ENCODE measurements at places on chromosomes 3 and 15.

- no peak for DNase-seq
Measured at GRCh38 chr15:28001641-28002040, 97.5 kb downstream of the OCA2 start.

- DNase-seq, result no peak
Measured at GRCh38 chr3:28286595-28286994, 45.2 kb downstream of the CMC1 start.

GRCh38 chr3:82055792-82056191 is 294.3 kb upstream of the GBE1 start:
- no peak for DNase-seq

DNA sequence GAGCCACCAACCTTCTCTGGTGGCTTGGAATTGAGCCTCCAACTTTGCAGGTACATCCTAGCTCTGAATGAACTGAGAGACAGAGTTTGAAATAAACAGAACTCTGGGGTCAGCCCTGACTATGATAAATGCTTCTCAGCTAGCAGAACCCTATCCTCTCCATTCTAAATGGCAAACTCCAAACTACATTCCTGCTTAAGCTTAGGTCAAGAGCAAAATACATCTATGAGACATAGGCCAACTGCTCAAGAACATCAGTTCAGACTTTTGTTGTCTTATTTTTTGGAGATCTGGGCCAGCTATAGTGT is 1.5 kb upstream of the SH3BP5 start:
- DNase-seq, result no peak

DNA sequence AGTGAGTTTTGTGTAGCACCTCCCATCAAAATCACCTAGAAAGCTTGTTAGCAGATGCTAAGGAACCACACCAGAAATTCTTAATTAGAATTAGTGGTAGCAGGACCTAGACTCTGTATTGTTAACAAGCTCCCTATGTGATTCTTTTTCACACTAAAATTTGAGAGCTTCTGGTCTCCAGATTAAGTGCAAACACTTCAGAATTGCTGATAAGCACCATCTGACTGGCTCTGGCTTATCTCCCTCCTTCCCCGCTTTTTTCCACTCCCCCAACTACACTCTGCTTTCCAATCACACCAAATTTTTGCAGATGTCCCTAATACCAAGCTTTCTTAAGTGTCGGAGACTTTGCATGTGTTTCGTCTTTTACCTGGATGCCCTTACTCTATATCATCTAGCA is 410.1 kb upstream of the DPH6 start:
- DNase-seq, result no peak

- DNase-seq, result no peak
Measured at GRCh38 chr3:41302295-41302694, 103.0 kb downstream of the CTNNB1 start.

DNA sequence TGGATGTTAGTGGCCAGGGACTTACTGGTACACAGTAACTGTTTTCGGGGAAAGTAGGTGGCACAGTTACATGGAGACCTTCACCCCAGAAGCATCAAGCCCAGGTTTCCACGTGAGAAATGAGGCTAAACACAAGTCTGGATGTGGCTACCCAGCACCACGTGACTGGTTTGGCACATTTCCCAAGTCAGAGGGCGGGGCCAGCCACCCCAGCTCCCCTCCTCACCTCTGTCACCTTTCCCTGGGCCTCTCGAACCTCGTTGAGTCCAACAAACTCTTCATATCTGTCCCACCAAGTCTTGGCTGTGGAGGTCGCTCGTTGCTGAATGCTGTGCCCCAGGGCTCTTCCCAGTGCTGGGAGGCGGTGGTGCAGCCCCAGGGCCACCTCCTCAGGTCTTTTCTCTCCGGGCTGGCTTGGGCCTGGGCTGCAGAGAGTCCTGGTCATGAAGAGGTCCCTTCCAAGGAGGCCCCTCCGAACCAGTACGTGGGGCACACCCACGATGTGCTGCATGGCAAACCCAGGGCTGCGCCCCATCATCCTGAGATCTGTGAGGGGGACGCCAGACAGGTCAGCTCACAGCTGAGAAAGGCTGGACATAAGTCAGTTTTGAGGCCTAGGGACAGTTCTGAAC is 4.8 kb upstream of the PLXNB1 start:
- no peak for DNase-seq

- DNase-seq, result no peak
Measured at GRCh38 chr3:48410205-48411040, 19.5 kb downstream of the PLXNB1 start.

GRCh38 chr15:97174886-97175540 is 785.5 kb upstream of the ARRDC4 start:
- DNase-seq, result no peak

- no peak for DNase-seq
Measured at GRCh38 chr15:100311833-100312476, 29.8 kb downstream of the ADAMTS17 start.

DNA sequence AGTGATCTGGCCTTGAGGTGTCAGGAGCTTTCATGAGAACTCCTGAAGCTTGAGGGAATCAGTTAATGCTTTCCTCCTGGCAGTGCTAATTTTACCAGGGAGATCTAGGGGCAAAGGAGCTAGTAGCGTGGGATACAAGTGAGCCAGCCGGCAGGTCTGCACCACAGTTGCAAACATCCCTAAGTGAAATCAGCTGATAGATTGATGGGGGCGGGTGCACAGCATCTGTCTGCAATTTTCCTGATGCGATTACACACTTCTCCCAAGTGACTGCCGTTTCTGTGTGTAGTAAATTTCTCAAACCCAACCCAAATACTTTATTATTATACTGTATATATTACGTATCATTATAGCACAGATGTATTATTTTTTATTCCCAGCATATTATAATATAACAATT is 304.5 kb downstream of the AGBL1 start:
- DNase-seq, result no peak

- DNase-seq, result no peak
Measured at GRCh38 chr3:121835465-121835801, 424 bp downstream of the EAF2 start.

- no peak for DNase-seq
Measured at GRCh38 chr15:84591815-84592214, 9.0 kb upstream of the ZSCAN2 start.

DNA sequence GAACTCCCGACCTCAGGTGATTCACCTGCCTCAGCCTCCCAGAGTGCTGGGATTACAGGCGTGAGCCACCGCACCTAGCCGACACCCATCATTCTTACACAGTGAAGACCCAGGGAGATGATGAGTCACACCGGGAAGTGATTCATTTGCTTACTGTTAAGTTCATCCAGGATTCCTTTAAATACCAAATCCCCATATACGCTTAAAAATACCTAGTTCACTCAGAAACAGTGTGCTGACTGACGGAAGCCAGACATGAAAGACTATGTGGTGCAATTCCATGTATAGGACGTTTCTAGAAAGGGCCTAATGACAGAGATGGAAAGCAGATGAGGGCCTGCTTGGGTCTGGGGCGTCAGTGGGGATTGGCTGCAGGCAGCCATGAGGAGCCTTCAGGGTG is 75.2 kb downstream of the APBA2 start:
- no peak for DNase-seq

GRCh38 chr3:192487033-192487432 is 240.3 kb downstream of the FGF12 start:
- DNase-seq, result no peak

DNA sequence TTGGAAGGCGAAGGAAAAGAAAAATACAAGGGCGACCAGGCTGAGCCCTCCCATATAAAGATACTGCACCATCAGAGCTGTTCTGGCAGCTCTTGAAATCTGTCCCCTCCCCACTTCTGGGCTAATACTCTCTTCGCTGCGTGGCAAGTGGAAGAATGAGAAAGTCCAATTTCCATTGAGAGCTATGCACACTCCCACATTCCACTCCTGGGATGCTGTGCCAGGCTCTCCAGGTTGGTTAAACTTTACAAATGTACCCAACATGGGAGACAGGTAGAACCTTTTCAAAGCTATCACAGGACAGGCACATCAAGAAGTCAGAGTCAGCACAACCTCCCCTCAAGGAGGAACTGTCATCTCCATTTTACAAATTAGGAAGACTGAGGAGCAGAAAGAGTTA is 465.0 kb downstream of the SHQ1 start:
- no peak for DNase-seq

GRCh38 chr3:126469479-126469878 is 6.2 kb downstream of the ZXDC start:
- no peak for DNase-seq

- DNase-seq, result no peak
Measured at GRCh38 chr3:123953735-123954134, 7.3 kb downstream of the CCDC14 start.

DNA sequence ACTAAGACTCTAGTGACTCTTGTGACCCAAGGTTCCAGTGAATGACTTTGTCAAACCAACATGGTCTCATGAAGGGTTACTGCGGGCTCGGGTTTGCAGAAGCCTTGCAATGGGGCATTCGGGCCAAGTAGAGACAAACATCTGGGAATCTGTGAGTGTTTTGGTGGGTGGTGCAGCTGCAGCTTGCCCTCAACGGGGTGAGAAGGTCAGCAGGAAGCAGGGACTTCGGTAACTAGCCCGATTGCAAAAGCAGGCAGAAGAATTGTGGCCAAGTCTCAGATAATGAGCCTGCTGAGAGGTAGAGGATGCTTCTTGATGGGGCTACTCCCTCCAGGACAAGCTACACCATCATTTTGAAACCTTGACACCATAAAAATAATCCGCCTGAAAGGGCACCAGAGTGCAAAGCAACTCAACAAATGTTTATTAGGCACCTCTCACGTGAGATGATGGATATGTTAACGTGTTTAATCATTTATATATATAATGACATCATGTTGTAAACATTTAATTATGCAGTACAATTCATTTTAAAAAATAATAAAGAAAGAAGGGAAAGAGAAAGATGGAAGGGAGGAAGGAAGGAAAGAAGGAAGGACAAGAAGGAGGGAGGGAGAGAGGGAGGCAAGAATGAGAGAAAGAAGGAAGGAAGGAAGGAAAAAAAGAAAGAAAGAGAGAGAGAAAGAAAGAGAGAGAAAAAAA is 263.9 kb upstream of the IGF1R start:
- DNase-seq, result no peak

- DNase-seq, result no peak
Measured at GRCh38 chr3:57143886-57144459, 21.2 kb downstream of the IL17RD start.

GRCh38 chr3:186990277-186990676 is 60.0 kb downstream of the ST6GAL1 start:
- DNase-seq, result no peak

- DNase-seq, result no peak
Measured at GRCh38 chr15:83842281-83842680, 188.4 kb downstream of the ADAMTSL3 start.

DNA sequence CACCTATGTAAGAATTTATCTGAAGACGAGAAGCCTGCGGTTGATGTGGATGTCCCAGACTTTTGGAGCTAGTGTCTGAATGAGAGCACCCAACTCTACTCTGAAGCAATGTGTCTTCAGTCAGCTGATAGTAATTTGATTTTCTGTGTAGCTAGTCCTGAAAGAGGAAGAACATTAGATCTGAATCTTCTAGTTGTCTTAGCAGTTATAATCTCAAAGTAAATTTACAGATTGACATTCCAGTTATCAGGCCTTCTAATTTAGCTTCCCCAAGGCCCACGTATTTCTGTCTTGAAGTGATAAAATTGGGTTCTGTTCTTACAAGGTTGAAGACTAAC is 1.5 kb downstream of the TCAIM start:
- no peak for DNase-seq

- no peak for DNase-seq
Measured at GRCh38 chr3:49805897-49806701, 3.0 kb downstream of the INKA1 start.

- no peak for DNase-seq
Measured at GRCh38 chr3:12288182-12289129, at the start of gene PPARG. Gene PPARG (plus strand): TSS chr3:12289070. CDS start chr3:12379712, 90,642 bp downstream.

DNA sequence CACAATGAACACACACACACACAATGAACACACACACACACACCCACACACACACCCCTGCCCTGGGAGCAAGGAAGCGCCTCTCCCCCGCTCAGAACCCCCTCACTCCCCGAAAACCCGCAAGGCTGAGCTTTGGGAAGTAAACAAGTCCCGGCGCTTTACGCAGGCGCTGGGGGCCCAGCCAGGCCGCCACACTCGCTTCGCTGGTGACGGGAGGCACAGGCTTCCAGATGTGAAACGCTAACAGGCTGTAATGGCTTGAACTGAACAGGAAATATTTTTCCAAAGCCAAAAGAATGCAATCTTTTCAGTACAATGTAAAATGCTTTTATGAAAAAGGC is 122.7 kb upstream of the IGF1R start:
- no peak for DNase-seq

DNA sequence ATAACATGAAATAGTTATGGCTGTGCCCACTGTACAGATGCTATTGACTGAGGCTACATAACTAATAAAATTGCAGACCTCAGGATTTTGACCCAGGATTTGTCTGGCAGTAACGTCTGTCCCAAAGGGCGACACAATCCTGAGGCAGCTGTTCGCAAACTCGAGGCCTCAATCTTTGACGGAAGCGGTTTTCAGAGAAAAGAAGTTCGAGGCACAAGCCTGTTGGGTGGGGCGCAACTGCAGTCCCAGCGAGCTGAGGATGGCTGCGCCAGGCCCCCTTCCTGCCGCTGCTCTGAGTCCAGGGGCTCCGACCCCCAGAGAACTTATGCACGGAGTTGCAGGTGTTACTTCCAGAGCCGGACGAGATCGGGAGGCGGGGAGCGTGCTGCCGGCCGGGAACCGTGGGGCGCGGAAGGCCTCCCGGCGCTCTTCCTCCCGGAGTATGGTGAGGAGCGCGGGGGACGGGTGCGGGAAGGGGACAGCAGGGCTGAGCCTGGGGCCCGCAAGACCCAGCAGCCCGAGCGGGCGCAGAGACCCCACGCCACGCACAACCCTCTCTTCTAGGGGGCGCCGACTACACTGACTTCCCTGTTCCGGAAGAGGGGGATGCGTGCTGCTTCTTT is at the start of gene PARP15:
PARP15 (plus strand) TSS at position 242 of the 623 bp plus-strand sequence; CDS start at position 260, 18 bp downstream.
- no peak for DNase-seq

GRCh38 chr3:30670292-30670691 is 63.9 kb downstream of the TGFBR2 start:
- no peak for DNase-seq

GRCh38 chr3:62167566-62168262 is 205.6 kb downstream of the FEZF2 start:
- DNase-seq, result no peak

- no peak for DNase-seq
Measured at GRCh38 chr3:181726351-181727330, 14.9 kb downstream of the SOX2 start.

DNA sequence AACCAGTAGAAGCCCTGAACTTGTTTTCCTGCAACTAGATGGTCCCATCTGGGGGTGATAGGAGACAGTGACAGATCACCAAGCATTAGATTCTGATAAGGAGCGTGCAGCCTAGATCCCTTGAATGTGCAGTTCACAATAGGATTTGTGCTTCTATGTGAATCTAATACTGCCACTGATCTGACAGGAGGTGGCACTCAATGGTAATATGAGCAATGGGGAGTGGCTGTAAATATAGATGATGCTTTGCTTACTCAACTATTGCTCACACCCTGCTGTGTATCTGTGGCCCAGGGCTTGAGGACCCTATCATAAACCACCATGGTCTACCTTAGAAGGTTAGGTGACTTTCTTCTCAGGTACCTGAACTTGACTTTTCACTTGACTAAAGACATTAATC is 417.1 kb upstream of the ARHGEF26 start:
- DNase-seq, result no peak

Measured in GOT3 (cell line).